ENCODE measurements at places on chromosomes 2 and 18. TPM values are rescaled to one million over a fixed set of nuclear protein-coding genes. Genes with fewer than 3 reads are reported as not detected.

ECEL1 gene
- not detected for total RNA-seq

GCKR gene
- not detected for total RNA-seq

ELOA2 gene
- total RNA-seq, result not detected

MOGAT1 gene
- total RNA-seq, result not detected

SP100 gene
- total RNA-seq, result 84.4 TPM

MPP4 gene
- not detected for total RNA-seq
